ENCODE measurements at places on chromosomes 3 and 15. TPM values are rescaled to one million over a fixed set of nuclear protein-coding genes. Genes with fewer than 3 reads are reported as not detected.

GRCh38 chr15:60795889-60796288 lies 316.9 kb upstream of the ICE2 start:
- H3K27me3 ChIP-seq: no peaks in the 10 kb centered on the region
- no peak overlapping the region for H3K27ac ChIP-seq
- DNase-seq: no peak
- H3K36me3 ChIP-seq: no peaks in the 10 kb centered on the region
- H3K4me1 ChIP-seq: no peaks in the 10 kb centered on the region

GPR160 gene
- 7.3 TPM for total RNA-seq

SLC6A1 gene
- 6.3 TPM for total RNA-seq

LTK gene
- not detected for total RNA-seq

- H3K4me1 ChIP-seq: no peaks in the 10 kb centered on the region
- no peaks in the 10 kb centered on the region for H3K36me3 ChIP-seq
- H3K4me3 ChIP-seq: no peak overlapping the region
- no peak overlapping the region for H3K27ac ChIP-seq
Measured at GRCh38 chr15:96372554-96372953, 42.1 kb downstream of the NR2F2 start.

OR4F6 gene
- not detected for total RNA-seq

DNA sequence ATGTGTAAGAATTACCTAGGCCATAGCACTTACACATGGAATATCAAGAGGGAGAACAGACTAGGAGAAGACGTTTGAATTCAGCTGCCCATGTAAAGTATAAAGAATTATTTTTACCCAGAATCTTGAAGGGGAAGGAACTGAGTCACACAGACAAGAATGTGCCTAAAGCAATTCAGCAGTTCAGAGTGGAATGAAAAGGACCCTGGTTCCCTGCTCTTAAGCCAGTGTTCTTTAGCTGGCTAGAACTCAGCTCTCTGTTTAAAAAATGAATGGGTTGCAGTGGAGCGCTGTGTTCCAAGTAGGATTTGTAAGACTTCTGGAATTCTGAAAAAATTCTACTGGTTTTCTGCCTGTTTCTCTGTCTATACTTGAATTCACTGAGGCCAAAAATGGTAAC lies 440.2 kb downstream of the LPP start:
- H3K27me3 ChIP-seq: no peaks in the 10 kb centered on the region
- H3K36me3 ChIP-seq: no peaks in the 10 kb centered on the region
- peaks cover 63% of the 10 kb centered on the region for H3K4me1 ChIP-seq
- no peak overlapping the region for H3K4me3 ChIP-seq
- H3K27ac ChIP-seq: peak overlapping the region; percentile 72

DNA sequence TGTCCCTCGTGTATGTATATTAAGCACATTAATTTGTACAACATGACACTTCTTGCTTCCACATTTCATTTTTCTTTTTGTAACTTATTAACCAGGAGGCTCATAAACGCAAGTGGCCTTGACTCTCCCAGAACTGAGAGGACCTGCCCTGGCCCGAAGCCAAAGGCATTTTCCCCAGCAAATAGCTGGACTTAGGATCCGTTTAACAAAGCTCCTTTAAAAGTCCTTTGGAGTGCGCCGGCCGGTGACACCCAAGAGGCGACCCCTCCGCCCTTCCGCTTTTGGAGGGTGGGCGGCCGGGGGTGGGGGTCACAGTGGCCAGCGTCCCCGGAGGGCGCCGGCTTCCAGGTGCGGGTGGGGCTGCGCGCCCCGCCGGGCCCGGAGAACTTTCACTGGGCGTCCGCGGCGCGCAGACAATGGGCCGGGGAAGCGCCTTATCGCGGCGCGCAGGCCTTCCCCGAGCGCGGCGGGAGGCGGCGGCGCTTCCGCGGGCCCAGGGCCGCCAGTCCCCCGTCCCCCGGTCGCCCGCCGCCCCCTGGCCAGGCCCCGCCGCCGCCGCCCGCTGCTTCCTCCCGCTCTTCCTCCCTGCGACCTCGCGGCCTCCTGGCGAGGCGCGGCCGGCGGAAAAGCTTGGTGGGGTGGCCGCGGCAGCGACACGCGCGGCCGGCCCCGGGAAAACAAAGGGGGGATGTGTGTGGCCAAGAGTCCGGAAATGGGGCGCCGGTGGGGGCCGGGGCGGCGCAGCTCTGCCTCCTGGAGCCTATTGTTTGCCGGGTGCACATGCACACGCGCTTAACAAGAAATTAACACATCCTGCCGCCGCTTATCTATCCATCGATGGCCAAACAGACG lies 613.4 kb downstream of the MCTP2 start:
- peaks cover 22% of the 10 kb centered on the region for H3K4me1 ChIP-seq
- peak; percentile 77 for DNase-seq
- H3K27ac ChIP-seq: peak overlapping the region; percentile 92
- peak overlapping the region; percentile 69 for H3K4me3 ChIP-seq
- H3K36me3 ChIP-seq: no peaks in the 10 kb centered on the region

GRIP2 gene
- 0.21 TPM for total RNA-seq

GRCh38 chr15:77329202-77329601 lies 90.7 kb downstream of the PEAK1 start:
- no peak for DNase-seq
- no peak overlapping the region for H3K27ac ChIP-seq
- peaks cover 15% of the 10 kb centered on the region for H3K4me1 ChIP-seq
- H3K4me3 ChIP-seq: no peak overlapping the region

DNA sequence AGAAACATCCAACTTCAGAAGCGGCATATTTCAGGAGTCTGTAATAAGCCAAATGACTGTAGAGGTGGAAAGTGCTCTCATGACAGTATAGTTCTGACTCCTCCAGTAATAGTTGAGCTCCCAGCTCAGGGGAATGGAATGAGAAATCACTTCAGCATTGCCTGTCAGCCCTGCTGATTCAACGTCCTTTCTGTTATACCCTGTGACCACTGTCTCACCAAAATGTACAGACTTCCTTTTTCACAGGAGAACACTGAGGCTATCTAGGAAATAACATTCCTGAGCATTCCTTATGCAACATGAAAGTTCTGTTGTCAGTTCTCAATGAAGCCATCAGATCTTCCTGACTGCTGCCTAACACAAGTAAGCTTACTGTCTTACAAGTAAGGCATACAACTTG lies 284.5 kb upstream of the MME start:
- H3K4me3 ChIP-seq: no peak overlapping the region
- no peak overlapping the region for H3K27ac ChIP-seq
- H3K36me3 ChIP-seq: no peaks in the 10 kb centered on the region
- H3K27me3 ChIP-seq: no peaks in the 10 kb centered on the region

DNA sequence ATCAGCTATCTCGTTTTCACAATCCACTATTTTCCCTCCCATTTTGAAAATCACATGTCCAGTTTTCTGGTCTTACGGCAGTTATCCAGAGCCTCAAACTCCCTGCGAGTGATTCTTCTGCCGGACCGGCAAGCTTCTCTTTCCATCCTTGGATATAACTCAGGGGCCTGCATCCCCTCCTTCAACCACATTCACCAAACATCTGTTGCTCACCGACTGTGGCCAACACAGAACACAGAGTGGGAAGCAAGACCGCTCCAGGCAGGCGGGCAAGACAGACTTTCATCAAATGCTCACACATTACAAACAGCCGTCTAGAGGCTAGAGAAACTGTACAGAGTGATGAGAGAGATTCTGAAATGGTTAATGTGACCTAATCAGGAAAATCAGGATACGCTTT lies 7.6 kb upstream of the SLC12A8 start:
- no peak overlapping the region for H3K4me3 ChIP-seq
- H3K27me3 ChIP-seq: no peaks in the 10 kb centered on the region
- no peak for DNase-seq
- H3K4me1 ChIP-seq: no peaks in the 10 kb centered on the region
- no peaks in the 10 kb centered on the region for H3K36me3 ChIP-seq

GRCh38 chr3:58237238-58237940 lies at the start of gene ABHD6:
TSS of gene ABHD6 (plus strand) at chr3:58237792. CDS start at chr3:58256587, 18,795 bp downstream.
- no peaks in the 10 kb centered on the region for H3K27me3 ChIP-seq
- peak within 1 kb of the TSS; percentile 81 for H3K4me3 ChIP-seq
- peaks cover 2% of the 10 kb centered on the region for H3K4me1 ChIP-seq
- H3K27ac ChIP-seq: peak within 1 kb of the TSS; percentile 69
- DNase-seq: peak; percentile 14

GRCh38 chr3:46440531-46441294 lies 24.0 kb downstream of the LTF start:
- no peak overlapping the region for H3K27ac ChIP-seq

GRCh38 chr15:86870846-86871245 lies 791.2 kb downstream of the AGBL1 start:
- H3K27me3 ChIP-seq: no peaks in the 10 kb centered on the region
- DNase-seq: no peak
- H3K36me3 ChIP-seq: no peaks in the 10 kb centered on the region
- H3K4me1 ChIP-seq: no peaks in the 10 kb centered on the region
- H3K4me3 ChIP-seq: no peak overlapping the region
- no peak overlapping the region for H3K27ac ChIP-seq

ANKUB1 gene
- total RNA-seq: not detected

- no peak overlapping the region for H3K4me3 ChIP-seq
- no peaks in the 10 kb centered on the region for H3K4me1 ChIP-seq
- H3K36me3 ChIP-seq: no peaks in the 10 kb centered on the region
Measured at GRCh38 chr3:19228167-19228566, 79.9 kb downstream of the KCNH8 start.

- DNase-seq: no peak
- H3K4me1 ChIP-seq: no peaks in the 10 kb centered on the region
- H3K27ac ChIP-seq: peak overlapping the region; percentile 75
- no peaks in the 10 kb centered on the region for H3K27me3 ChIP-seq
Measured at GRCh38 chr3:14810070-14810791, 8.5 kb upstream of the FGD5 start.

DNA sequence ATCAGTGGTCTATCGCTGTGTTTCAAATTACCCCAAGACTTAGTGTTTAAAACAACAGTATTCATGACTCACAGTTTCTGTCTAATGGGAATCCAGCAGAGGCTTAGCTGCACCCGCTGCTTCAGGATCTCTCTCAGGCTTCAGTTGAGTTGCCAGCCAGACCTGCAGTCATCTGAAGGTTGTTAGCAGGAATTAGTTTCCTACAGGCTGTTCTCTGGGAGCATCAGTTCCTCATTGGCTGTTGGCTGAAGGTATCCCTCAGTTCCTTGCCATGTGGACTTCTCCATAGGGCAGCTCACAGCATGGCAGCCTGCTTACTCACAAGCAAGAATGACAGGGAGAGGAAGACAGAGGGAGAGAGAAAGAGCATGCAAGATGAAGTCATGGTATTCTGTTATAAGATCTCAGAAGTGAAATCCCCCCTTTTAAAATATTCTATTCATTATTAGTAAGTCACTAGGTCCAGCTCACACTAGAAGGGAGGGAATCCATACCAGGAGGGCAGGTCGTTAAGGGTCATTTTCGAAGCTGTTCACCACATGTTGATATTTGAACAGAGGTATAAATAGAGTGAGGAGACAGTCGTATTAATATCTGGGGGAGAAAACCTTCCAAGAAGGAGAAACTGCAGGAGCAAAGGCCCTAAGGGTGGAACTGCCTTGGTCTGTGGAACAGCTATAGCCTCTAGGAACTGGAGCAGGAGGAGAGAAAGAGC lies 473.9 kb upstream of the PPP2R3A start:
- H3K4me1 ChIP-seq: no peaks in the 10 kb centered on the region
- no peak overlapping the region for H3K4me3 ChIP-seq
- no peaks in the 10 kb centered on the region for H3K27me3 ChIP-seq

DNA sequence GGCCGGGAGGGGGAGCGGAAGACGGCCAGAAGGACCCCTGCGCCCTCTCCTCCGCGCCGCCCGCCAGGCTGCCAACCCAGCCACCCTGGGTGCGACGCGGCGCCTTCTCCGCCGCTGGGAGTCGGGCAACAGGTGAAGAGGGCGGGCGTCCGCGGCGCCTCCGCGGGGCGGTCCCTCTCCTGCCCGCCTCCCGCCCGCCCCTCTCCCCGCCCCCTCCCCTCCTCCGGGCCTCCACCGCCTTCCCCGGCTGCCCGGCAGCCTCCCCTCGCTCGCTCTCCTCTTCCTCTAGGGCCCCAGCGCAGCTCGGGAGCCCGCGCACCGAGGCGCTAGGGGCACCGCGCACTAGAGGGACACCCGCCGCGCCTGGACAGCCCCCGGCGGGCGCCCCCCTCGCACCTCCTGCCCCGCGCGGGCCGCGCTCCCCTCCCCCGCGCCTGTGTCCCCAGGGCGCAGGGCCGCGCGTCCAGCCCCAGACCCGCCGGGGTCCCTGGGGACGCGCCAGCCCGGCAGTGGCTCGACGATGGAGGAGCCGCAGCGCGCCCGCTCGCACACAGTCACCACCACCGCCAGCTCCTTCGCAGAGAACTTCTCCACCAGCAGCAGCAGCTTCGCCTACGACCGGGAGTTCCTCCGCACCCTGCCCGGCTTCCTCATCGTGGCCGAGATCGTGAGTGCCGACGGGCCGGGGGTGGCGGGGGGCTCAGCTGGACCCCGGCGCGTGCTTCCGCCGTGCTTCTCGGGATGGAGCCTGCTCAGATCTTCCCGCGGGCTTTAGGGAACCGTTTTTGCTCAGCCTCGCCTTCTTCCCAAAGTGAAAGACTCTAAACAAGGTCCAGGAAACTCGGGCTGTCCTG lies at the start of gene CMTM8:
CMTM8 (plus strand) TSS at position 228 of the 854 bp plus-strand sequence; CDS start at position 521, 293 bp downstream.
- H3K4me3 ChIP-seq: peak within 1 kb of the TSS; percentile 77
- H3K36me3 ChIP-seq: no peaks in the 10 kb centered on the region
- DNase-seq: peak; percentile 67
- H3K27ac ChIP-seq: no peak within 1 kb of the TSS
- H3K27me3 ChIP-seq: no peaks in the 10 kb centered on the region
- H3K4me1 ChIP-seq: no peaks in the 10 kb centered on the region

- H3K36me3 ChIP-seq: no peaks in the 10 kb centered on the region
- H3K4me3 ChIP-seq: no peak overlapping the region
- no peak for DNase-seq
- H3K27me3 ChIP-seq: no peaks in the 10 kb centered on the region
- no peak overlapping the region for H3K27ac ChIP-seq
- H3K4me1 ChIP-seq: no peaks in the 10 kb centered on the region
Measured at GRCh38 chr3:64084640-64085039, 61.3 kb upstream of the PSMD6 start.

- H3K27me3 ChIP-seq: no peaks in the 10 kb centered on the region
- DNase-seq: no peak
Measured at GRCh38 chr3:126394179-126394976, at the start of gene CFAP100. TSS of gene CFAP100 (plus strand) at chr3:126394909. CDS start at chr3:126396001, 1,092 bp downstream.

DNA sequence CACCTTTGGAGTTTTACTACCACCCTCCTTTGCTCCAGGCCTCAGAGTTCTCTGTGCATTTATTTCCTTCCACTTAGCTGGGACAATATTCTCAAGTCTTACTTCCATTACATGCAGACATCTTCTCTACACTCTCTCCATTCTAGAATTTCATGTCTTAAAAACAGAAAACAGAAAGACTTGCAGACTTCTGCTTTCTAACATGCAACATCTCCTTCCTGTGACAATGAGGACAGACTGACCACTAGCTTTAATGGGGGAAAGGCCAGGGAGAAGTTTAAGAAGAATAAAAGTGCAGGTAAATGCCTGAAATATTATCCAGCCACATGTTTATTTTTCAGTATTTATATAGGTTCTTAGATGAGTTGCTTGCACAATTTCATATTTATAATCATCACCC lies 17.1 kb upstream of the CSTA start:
- DNase-seq: no peak
- no peak overlapping the region for H3K4me3 ChIP-seq
- no peaks in the 10 kb centered on the region for H3K4me1 ChIP-seq
- no peaks in the 10 kb centered on the region for H3K27me3 ChIP-seq
- no peaks in the 10 kb centered on the region for H3K36me3 ChIP-seq

GRCh38 chr3:7977245-7978086 lies 524.2 kb upstream of the LMCD1 start:
- H3K4me1 ChIP-seq: no peaks in the 10 kb centered on the region
- H3K27me3 ChIP-seq: no peaks in the 10 kb centered on the region
- no peak for DNase-seq
- H3K27ac ChIP-seq: no peak overlapping the region

ZDHHC3 gene
- 67.8 TPM for total RNA-seq

ATP13A5 gene
- not detected for total RNA-seq

FSD2 gene
- not detected for total RNA-seq

IMPG2 gene
- total RNA-seq: 0.11 TPM

- peak overlapping the region; percentile 72 for H3K27ac ChIP-seq
- H3K4me1 ChIP-seq: peaks cover 8% of the 10 kb centered on the region
- H3K27me3 ChIP-seq: no peaks in the 10 kb centered on the region
- peak; percentile 14 for DNase-seq
- H3K4me3 ChIP-seq: no peak overlapping the region
Measured at GRCh38 chr3:81490541-81491288, 270.7 kb downstream of the GBE1 start.
